ENCODE measurements at places on chromosomes 16 and 17.

DNA sequence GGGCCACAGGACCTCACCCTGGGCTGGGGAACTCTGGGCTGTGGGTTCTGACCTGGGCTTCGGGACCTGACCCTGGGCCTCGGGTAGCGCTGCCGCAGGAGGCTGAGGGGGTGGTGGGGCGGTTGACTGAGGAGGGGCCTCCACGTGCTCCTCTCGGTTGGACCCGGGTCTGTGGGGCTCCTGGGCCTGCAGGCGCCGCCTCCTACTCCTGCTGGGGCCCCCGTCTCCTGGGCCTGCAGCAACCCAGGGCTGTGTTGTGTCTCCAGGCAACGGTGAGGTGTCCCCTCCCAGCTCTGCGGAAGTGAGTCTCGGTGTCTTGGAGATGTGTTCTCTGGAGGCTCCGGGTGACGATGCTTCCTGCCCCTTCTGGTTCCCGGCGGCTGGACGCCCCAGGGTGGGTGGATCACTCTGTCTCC, 41.5 kb upstream of the GNG13 start:
- no peak for DNase-seq

DNA sequence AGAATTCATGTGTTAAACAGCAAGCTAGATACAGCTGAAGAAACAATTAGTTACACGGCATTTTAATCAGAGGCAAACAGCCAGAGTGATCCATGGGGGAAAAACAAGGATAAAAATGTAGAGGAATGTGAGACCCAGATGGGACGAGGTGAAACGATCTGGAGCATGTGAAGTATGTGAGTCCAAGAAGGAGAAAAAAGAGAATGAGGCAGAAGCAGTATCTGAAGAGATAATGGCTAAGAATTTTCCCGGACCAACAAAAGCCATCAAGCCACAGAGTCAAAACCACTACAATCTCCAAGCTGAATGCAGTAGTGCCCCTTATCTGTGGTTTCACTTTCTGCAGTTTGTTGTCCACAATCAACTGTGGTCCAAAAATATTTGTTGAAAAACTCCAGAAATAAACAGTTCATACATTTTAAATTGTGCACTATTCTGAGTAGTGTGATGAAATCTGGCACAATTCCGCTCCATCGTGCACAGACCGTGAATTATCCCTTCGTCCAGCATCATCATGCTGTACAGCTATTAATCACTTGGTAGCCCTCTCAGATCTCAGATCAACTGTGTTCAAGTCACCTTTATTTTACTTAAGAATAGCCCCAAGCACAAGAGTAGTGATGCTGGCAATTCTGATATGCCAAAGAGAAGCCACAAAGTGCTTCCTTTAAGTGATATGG, 18.8 kb downstream of the MYH10 start:
- no peak for DNase-seq

GRCh38 chr16:70258946-70259345, 7.2 kb upstream of the EXOSC6 start:
- DNase-seq: no peak

- DNase-seq: no peak
These were observed 7.7 kb downstream of the MMD start for GRCh38 chr17:55413825-55414489.

GRCh38 chr17:3688852-3689261, 7.1 kb downstream of the P2RX5 start:
- DNase-seq: no peak

GRCh38 chr17:80836971-80837481, 154.6 kb upstream of the CHMP6 start:
- DNase-seq: no peak

- DNase-seq: no peak
These were observed 1.4 kb downstream of the TMEM235 start for GRCh38 chr17:78232859-78233173.

DNA sequence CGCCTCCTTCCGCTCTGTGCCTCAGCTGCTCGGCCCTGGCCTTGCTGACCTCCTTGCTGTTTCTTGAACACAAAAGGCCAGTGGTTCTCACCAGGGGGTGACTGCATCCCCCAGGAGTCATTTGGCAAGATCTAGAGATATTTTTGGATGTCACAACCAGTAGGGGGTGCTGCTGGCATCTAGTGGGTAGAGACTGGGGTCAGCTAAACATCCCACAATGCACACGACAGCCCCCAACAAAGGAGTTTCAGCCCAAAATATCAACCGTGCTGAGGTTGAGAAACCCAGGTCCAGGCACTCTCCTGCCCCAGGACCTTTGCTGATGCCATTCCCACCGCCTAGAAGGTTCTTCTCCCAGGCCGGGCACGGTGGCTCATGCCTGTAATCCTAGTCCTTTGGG, 39.7 kb downstream of the ABCC6 start:
- DNase-seq: no peak

DNA sequence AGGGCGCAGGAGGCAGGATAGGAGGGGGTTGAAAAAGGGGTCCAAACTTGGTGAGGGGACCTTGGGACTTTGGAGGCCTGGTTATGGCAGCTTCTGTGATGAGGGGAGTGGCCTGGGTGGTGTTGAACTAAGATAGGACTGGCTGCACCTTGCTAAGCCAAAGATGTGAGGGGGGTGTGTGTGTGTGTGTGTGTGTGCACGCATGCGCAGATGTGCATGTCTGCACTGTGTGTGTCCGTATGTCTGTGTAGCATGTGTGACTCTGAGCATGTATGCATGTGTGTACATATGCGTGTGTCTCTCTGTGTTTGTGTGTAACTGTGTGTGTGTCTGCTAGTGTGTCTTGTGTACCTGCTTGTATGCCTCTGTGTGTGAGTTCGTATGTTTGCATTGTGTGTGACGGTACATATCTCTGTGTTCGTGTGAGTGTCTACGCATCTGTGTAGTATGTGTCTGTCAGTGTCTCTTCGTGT, 4.1 kb downstream of the SLC16A5 start:
- DNase-seq: no peak

- DNase-seq: no peak
These were observed 22.6 kb upstream of the FAM20A start for GRCh38 chr17:68623811-68624210.

Data from activated naive CD4-positive, alpha-beta T cell treated with Interleukin-2 at 50 U/mL for 16 hours (primary cell).